ENCODE measurements at places on chromosomes 2 and 18.

DNA sequence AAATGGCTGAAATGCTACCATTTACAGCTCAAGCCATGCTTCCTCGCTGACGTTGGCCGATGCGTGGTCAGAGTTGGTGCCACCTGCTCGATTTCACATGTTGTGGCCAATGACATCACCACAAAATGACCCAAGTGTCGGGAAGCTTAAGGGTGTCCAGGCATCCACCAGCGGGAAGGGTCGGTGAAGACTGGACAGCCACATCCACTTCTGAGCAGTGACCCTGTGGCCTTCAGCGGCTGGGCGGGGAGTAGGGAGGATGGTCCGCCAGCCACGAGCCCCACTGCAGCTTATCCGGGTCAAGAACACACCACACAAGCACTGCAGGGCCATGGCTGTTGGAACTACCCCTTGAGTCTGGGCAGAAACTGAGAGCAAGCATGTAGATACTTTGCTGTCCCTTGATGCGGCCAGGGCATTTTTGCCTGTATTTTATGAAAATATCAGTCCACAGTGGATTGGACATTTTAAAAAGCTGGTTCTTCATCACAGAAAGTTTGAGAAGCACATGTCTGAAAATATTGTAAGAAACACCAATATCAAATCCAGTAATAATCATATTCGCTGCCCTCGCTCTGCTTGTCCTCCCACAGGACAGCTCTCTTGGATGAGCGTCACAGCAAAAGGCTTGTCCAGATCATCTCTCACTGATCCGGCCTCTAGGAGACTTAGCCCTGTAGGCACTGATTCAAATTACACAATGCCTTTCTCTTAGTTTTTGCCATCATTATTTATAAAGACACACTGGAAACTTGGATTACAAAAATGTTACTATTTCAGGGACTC is 174.0 kb downstream of the TWIST2 start:
- no peak for DNase-seq

DNA sequence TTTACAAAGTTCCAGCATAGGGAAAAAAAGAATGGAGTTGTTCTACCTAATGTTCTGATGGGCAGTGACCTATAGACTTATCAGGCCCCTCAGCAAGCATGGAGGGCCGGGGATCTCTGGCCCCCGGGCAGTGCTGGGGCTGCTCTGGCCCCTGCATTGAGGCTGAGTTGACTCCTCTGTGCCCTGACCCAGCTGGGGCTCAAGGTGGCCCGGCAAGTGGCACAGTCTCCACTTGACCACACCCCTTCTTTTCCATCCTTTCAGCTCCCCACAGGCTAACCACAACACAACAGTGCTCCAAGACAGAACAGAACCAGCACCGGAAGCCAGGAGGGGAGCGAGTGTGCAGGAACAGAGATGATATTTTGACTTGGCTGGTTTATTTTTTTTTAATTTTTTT is 19.9 kb downstream of the TOGARAM2 start:
- no peak for DNase-seq

DNA sequence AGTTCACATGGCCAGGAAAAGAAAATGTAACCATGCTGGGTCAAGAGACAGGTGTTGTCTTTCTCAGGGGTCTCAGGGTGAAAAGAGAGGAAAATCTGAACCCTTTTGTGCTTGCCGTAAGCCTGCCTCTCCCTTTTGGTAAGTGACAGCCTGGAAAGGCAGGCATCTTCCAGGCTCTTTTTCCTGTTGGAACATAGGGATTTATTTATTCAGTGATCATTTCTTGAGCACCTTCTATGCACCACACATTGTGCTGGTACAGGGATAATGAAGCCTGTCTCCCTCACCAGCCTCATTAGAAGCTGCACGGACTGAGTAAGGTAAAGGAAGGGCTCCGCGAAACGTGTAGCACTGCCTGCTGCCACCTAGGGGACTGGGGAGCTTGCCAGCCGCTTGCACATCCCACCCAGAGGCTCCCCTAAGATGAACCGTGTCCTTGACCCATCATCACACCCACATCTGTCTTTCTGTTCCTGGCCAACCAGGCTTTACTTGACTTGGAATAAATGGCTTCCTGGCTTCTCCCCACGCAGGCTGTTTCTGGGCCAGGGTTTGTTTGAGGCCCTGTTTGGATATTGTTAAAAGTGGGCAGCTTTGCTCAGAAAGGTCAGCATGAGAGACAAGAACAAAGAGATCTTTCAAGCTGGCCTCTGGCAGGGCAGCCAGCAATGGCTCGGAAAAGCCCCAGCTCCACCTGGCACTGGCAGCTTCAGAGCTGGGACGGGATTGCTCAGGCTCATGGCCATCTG is 73.3 kb upstream of the MCFD2 start:
- no peak for DNase-seq

- no peak for DNase-seq
Observed at GRCh38 chr2:162143969-162144368, 8.1 kb downstream of the GCG start.

DNA sequence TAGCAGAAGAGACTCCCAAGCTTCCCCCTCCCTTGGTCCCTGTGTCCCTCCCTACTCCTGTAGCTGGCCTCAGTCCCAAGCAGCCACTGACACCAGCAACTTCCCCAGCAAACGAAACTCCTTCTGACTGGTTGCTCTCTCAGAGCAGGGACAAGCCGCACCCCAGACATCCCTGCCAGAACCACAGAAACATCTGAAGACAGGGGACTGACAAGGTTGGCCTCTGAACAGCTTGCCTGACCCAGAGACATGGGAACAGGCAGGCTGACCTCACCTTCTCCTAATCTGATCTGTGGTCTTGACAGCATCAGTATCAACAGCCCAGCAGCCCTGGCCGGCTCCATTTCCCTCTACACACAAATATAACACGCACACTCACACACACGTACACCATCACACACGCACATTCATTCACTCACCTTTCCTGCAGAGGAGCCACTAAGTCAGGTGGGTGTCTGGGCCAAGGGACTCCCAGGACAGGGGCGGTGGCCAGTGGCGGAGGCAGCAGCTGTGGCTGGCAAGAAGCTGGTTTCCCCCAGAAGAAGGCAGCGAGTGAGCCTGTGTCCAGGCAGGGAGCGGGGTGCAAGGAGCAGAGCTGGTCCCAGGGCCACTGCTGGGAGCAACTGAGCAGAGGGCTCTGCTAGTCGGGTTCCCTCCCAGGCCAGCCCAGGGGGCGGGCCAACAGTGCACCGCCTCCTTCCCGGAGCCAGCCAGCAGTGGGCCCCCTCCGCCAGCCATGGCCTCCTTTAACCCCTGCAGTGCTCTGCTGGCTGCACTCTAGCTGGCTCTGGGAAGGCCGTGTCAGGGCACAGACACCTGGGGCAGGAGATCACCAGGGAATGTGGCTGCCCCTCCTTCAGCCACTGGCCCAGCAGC is 59.1 kb downstream of the TNS1 start:
- peak; percentile 53 for DNase-seq

DNA sequence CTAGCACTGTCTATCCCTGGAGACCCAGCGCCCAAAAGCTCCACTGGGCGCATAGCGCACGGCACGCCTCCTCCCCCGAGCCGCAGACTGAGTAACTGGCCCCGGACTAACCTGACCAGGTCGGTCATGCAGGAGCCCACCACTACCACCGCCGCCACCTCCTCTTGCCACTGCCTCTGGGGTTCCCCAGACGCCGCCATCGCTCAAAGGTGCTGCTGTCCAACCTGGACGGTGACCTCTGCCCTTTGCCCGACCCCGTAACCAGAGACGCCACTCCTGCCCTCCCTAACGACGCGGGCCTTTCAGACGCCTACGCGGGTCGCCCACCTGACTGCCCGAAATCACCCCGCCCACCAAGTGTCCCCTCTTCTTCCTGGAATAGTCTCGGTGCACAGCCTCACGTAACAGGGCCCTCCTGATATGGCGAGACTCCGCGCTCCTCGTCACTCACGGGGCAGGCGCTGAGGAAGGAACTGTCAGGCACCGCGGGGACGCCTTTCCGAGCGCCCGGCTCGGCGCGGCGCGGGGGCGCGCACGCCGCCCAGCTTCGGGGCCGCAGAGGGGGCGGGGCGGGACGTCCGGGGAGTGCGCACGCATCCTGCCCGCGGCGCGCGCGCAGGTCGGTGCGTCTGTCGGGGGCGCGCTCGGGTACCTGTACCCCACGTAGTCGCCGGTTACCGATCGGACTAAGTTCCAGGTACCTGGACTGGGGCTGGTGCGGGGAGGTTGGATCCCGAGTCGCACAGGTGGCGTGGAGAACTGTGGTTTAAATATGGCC is at the start of the genes BABAM2 and RBKS:
Gene BABAM2, plus strand, starts transcription at position 584 of the 778 bp plus-strand sequence. CDS start 3,828 bp downstream, outside the sequence.
Gene RBKS, minus strand, starts transcription at position 242 of the 778 bp plus-strand sequence. Its CDS starts 42 bp downstream, at position 200.
- peak; percentile 86 for DNase-seq

- no peak for DNase-seq
Observed at GRCh38 chr2:25032901-25033300, 9.0 kb upstream of the EFR3B start.

- DNase-seq: peak; percentile 23
Observed at GRCh38 chr2:214774108-214774507, 35.4 kb downstream of the BARD1 start.

DNA sequence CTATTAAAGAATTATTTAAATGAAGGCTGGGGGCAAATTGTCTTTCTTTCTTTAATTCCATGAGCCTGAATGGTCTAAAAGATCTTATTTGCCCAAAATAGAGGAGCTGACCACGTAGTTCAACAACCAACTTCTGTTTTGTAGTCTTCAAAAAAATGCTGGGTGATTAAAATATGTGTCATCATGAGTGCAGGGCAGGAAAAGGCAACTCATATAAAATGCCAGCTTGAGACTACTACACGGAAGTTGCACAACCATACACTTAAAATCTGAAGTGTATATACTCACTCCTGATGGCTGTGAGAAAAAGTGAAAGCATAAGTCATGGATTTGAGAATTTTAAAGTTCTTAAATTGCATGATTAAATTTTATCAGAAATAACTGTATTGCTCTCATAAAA is 210.9 kb downstream of the DYM start:
- peak; percentile 80 for DNase-seq

DNA sequence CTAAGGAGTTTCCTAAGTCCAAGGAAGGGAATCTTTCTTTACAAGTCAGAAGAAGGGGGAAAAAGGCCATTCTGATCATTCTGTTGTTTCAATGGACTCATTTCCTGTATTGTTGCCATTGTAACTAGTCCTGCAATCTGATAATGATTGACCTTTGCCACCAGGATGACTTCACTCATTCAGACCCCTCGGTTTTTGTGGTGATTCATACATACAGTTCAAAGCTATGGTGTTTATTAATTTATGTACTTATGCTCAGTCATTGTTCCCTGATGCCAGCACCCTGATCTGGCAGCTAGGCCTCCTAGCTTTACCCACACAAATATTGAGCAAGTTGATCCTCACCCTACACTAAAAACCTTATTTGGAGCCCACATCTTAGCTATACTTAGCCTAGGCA is 57.6 kb upstream of the ZNF519 start:
- DNase-seq: no peak

DNA sequence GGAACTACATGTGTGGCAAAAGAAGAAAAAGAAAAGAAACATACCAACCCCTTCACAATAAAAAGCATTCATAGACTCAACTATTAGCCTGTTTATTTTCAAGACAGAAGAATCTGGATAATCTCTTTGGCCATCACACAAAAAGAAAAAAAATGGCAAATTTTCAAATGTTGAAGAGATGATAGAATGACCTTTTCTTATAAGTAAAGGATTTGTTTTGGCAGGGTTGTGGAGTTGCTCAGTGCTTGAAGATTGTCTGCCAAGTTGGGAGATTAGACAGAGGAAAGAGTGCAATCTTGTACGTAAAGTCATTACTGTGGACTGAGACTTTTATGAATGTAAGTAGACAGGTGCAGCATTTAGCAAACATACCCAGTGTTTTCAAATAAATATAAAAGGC is 18.5 kb upstream of the FAM171B start:
- no peak for DNase-seq

GRCh38 chr18:23053776-23054457 is 81.4 kb upstream of the CABLES1 start:
- DNase-seq: no peak

GRCh38 chr18:27728659-27729058 is 448.3 kb downstream of the CDH2 start:
- no peak for DNase-seq

DNA sequence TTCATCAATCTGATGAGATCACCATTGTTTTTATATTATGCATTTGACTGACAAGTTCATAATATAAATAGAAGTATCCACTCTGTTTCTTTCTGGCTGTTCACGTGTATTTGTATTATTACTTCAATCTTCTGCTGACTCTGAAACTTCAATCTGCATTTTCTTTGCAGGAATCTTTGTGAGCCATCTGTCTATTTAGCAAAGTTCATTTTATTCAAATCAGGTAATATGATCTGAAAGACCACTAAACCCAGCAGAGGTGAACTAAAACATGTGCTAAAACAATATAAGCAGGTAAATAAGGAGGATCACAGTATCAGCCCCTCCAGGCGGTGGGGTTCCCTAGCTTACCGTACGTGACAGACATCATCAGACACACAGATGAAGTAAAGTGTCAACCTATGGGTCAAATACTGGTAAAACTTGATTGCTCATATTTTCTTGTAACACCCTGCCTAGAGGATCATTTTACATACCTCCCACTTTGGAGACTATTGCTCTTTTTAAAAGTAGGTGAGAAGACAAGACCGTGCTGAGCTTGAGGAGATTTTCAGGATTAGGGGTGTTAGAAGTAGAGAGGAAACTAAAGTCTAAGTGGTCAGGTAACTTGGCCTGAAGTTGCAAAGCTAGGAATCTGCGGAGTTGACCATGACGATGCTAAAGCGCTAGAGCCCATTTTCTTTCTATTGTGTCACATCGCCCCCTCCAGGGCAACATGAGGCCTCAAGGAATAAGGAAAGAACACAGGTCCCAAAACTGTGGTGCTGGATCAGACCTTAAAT is 9.0 kb downstream of the DTNB start:
- peak; percentile 63 for DNase-seq

- no peak for DNase-seq
Observed at GRCh38 chr2:141523199-141523598, 607.6 kb downstream of the LRP1B start.

DNA sequence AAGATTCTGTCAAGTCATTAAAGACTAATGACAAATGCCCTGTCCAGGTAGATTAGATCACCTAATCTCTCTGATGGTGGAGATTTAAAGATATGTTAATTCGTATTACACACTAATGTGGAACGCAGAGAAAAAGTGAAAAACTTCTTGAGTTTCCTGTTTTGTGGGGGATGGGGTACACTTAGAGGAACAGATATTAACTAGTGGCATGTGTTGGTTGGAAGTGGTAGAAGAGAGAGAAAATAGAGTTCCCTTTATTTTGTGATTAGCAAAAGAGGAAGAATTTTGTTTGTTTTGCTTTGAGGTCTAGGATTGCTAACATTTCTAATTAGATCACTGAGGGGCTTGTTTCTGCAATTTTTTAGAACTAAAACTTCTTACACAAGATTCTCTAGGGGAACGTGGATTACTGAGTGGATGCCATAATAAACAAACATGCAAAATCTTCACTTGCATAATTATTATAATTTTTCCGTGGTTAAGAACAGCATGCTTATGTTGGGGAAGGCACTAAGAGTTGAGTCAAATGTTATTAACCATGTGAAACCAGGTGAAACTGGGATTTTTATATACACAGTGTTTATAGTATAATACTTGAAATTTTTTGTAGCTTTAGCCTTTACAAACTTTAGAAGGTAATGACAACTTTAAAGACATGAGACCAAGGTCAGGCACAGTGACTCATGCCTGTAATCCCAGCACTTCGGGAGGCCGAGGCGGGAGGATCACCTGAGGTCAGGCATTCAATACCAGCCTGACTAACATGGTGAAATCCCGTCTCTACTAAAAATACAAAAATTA is 97.4 kb upstream of the STK17B start:
- DNase-seq: peak; percentile 74

All from CD14-positive monocyte (primary cell).